Activated T-helper 17 cell treated with anti-CD3 and anti-CD28 coated beads, Interleukin-2, amount 50 U/mL, for 72 hours (primary cell): ENCODE measurements at places on chromosomes 3 and 15.

GRCh38 chr3:183306798-183307671 lies 54.0 kb downstream of the B3GNT5 start:
- H3K27me3 ChIP-seq: no peaks in the 10 kb centered on the region
- peak overlapping the region; percentile 26 for H3K4me3 ChIP-seq
- peak; percentile 97 for ATAC-seq
- peaks cover 5% of the 10 kb centered on the region for H3K4me1 ChIP-seq

- H3K4me1 ChIP-seq: no peaks in the 10 kb centered on the region
- no peak overlapping the region for H3K4me3 ChIP-seq
- H3K27me3 ChIP-seq: peaks cover 28% of the 10 kb centered on the region
- no peak overlapping the region for H3K27ac ChIP-seq
Observed at GRCh38 chr3:123759311-123759710, 124.8 kb downstream of the MYLK start.

- H3K36me3 ChIP-seq: no peaks in the 10 kb centered on the region
- H3K4me3 ChIP-seq: peak within 1 kb of the TSS; percentile 48
- H3K4me1 ChIP-seq: no peaks in the 10 kb centered on the region
- no peak within 1 kb of the TSS for H3K27ac ChIP-seq
- no peak for ATAC-seq
Observed at GRCh38 chr15:74367296-74367854, at the start of gene CYP11A1. Gene CYP11A1 (minus strand): TSS chr15:74367646. CDS start chr15:74367585, 61 bp downstream.

DNA sequence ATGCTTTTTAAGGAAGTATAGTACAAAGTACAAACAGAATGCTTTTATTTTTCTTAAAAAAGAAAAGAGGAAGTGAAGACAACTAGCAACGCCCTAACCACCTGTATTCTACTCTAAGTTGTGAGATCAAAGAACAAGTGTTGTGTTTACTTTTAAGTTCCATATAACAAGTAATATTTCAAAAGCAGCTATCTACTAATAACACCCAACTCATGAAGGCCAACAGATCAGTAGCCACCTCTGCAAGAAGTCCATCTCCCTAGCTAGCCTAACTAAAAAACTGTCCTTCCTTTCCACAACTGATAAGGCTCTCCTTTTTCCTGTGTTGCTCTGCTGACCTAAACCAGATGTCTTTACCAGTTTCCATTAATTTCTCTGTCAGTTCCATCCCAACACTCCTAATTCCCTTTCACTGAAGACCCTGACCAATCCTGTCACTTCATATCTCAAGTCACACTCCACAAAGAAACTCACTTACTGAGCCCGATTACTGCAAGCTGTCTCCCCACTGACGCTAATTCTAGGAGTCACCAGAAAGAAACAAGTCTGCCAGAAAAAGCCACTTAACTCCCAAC lies 26.9 kb downstream of the PHC3 start:
- ATAC-seq: no peak
- H3K27me3 ChIP-seq: no peaks in the 10 kb centered on the region
- peaks cover 79% of the 10 kb centered on the region for H3K36me3 ChIP-seq
- peak overlapping the region; percentile 85 for H3K27ac ChIP-seq
- H3K4me3 ChIP-seq: peak overlapping the region; percentile 57
- H3K4me1 ChIP-seq: peaks cover 29% of the 10 kb centered on the region

DNA sequence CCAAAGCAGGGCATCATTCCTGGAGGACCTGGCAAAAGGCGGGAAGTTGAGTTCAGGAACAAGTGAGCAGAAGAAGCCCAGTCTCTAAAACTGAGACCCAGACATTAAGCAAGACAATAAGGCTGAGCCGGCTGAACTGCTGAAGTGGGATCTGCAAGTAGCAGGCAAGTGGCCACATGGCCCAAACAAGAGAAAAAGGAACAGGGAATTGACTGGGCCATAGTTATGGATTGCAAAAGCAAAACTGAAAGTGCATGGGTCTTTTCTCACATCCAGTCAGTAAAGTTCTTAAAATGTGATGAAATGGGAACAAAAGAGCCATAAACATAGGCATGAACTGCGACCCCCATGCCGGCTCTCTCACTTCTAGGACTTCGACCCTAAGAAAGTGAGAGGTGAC lies 101.2 kb downstream of the SCN11A start:
- ATAC-seq: no peak
- H3K4me3 ChIP-seq: no peak overlapping the region
- no peaks in the 10 kb centered on the region for H3K4me1 ChIP-seq
- H3K36me3 ChIP-seq: no peaks in the 10 kb centered on the region
- no peak overlapping the region for H3K27ac ChIP-seq

DNA sequence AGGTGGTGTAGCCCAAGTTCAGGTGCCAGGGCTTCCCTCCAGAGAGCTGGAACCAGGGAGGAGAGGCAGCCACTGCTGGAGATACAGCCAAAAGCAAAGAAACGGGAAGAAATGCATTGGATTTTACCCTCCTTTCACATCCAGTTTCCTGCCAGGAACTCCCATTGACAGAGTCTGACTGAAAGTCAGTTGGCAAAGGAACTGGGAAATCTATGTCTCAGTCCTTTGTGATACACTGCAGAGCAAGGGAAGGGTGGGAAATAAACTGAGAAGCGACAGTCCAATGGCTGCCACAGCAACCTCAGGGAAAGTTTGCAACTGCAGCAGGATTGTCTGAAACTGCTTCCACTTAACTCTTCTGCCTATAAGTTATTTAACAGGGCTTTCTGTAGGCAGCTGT lies 142.6 kb downstream of the SATB1 start:
- H3K27me3 ChIP-seq: peaks cover 19% of the 10 kb centered on the region
- H3K4me1 ChIP-seq: no peaks in the 10 kb centered on the region
- no peak overlapping the region for H3K4me3 ChIP-seq
- no peak overlapping the region for H3K27ac ChIP-seq

GRCh38 chr15:36558921-36559320 lies 20.5 kb upstream of the CDIN1 start:
- H3K36me3 ChIP-seq: no peaks in the 10 kb centered on the region
- H3K4me3 ChIP-seq: no peak overlapping the region
- no peak for ATAC-seq
- no peak overlapping the region for H3K27ac ChIP-seq
- H3K27me3 ChIP-seq: peaks cover 24% of the 10 kb centered on the region

- H3K36me3 ChIP-seq: no peaks in the 10 kb centered on the region
- H3K4me1 ChIP-seq: no peaks in the 10 kb centered on the region
- H3K4me3 ChIP-seq: no peak overlapping the region
Observed at GRCh38 chr3:157531771-157532170, 28.6 kb upstream of the VEPH1 start.

DNA sequence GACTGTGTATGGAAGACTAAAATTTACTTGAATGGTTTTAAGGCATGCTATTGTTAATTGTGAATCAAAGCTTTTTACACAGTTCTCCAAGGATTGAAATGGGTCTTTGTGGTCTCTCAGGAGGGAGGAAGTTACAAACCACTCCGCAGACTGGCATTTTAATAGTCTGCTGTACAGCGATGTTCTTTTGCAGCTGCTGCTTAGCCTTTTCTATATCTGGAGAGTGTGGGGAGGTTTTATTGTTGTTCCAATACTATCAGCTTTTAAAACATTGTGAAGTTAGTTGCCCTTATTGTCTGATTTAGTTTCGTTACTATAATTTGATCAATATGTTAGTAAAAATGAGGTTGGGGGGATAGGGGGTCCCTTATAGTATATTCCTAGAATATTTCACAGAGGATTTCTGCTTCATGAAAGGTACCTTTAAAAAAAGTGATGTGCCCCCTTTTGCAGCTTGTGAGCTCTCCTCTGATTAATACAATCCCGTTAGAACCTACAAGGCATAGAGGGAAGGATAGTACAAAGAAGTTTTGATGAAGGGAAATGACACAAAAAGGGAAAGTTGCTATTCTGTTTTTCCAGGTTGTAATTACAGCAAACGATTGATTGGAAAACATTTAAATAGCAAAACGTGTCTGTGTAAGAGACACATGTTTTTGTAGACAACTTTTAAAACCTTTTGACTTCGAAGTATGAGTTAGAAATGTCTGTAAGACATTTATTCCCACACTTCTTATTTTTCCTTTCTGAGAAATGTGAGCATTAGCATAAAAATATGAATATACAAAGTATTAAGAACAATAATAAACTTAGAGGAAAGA lies 158.3 kb upstream of the CGNL1 start:
- no peaks in the 10 kb centered on the region for H3K27me3 ChIP-seq
- H3K36me3 ChIP-seq: no peaks in the 10 kb centered on the region
- H3K4me3 ChIP-seq: no peak overlapping the region
- H3K27ac ChIP-seq: no peak overlapping the region
- no peak for ATAC-seq
- peaks cover 9% of the 10 kb centered on the region for H3K4me1 ChIP-seq

- no peak overlapping the region for H3K4me3 ChIP-seq
- H3K27ac ChIP-seq: no peak overlapping the region
- no peaks in the 10 kb centered on the region for H3K4me1 ChIP-seq
- ATAC-seq: no peak
Observed at GRCh38 chr15:51193979-51194378, 99.3 kb upstream of the TNFAIP8L3 start.

DNA sequence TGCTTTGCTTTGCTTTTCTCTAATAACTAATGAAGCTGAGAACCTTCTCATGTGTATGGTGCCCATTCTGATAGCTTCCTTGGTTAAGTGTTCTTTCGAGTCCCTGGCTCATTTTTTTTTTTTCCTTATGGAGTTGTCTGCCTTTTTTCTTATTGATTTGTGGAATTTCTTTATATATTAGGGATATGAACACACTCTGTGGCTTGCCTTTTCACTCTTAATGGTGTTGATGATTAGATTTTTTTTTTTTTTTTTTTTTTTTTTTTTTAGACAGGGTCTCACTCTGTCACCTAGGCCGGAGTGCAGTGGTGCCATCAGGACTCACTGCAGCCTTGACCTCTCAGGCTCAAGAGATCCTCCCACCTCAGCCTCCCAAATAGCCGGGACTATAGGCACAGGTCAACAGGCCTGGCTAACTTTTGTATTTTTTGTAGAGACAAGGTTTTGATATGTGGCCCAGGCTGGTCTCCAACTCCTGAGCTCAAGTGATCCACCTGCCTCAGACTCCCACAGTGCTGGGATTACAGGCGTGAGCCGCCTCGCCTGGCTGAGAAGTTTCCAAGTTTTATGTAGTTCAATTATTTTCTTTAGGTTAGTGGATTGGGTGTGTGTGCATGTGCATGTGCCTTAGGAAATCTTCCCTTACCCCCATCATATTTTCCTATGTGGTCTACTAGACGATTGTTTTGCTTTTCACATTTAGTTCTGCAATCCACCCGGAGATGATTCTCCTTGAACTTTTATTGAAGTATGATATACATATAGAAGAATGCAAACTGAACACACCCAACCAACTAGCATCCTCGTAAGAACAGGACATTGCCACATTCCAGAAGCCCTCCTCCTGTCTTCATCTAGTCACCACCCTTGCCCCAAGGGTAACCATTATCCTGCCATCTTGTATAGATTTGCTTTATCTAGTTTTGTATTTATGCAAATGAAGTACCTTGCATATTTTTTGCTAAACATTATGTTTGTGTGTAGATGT lies 1.7 kb upstream of the SNRPA1 start:
- ATAC-seq: no peak
- no peaks in the 10 kb centered on the region for H3K27me3 ChIP-seq
- peak overlapping the region; percentile 91 for H3K4me3 ChIP-seq
- H3K4me1 ChIP-seq: peaks cover 5% of the 10 kb centered on the region
- H3K27ac ChIP-seq: peak overlapping the region; percentile 98

DNA sequence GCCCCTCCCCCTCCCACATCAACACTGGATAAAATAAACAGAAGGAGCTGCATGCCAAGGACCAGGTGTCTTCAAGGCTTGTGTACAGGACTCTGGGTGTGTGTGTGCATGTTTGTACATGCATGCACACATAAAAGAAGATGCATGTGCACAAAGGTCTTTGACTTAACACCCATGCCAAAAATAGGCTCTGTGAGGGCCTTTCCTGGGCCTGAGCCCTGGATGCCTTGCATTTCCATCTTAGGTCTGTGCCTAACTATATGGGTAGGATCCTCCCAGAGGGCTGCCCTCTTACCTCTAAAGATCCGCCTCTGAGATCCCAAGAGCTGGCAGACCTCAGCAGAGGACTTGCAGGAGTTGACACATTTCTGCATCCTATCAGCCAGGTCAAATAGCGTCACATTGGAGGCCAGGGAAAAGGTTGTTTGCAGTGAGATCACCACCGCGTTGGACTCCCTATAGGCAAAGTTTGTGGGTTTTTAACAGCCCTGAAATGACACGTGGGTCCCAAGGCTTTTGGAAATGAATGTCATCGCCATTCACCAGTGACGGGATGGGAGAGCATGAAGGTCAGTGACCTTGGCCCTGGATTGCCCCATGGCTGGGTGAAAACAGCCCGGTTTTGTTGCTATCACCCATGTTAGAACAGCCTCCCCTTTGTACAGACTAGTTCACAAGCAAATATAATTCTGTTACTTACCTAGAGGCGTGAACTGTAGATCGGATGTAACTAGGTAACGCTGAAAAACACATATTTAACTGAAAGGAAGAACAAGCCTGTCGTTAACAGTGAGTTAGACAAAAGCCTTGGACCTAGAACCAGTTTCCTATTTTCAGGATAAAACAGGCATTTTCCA lies 54.0 kb downstream of the HEG1 start:
- no peaks in the 10 kb centered on the region for H3K4me1 ChIP-seq
- no peak overlapping the region for H3K27ac ChIP-seq
- no peak for ATAC-seq
- H3K36me3 ChIP-seq: peaks cover 92% of the 10 kb centered on the region
- H3K27me3 ChIP-seq: no peaks in the 10 kb centered on the region

GRCh38 chr3:37271611-37272010 lies 97.2 kb upstream of the LRRFIP2 start:
- H3K36me3 ChIP-seq: peaks cover 48% of the 10 kb centered on the region
- H3K4me1 ChIP-seq: peaks cover 15% of the 10 kb centered on the region
- H3K27ac ChIP-seq: no peak overlapping the region
- H3K4me3 ChIP-seq: no peak overlapping the region
- H3K27me3 ChIP-seq: no peaks in the 10 kb centered on the region
- ATAC-seq: no peak

DNA sequence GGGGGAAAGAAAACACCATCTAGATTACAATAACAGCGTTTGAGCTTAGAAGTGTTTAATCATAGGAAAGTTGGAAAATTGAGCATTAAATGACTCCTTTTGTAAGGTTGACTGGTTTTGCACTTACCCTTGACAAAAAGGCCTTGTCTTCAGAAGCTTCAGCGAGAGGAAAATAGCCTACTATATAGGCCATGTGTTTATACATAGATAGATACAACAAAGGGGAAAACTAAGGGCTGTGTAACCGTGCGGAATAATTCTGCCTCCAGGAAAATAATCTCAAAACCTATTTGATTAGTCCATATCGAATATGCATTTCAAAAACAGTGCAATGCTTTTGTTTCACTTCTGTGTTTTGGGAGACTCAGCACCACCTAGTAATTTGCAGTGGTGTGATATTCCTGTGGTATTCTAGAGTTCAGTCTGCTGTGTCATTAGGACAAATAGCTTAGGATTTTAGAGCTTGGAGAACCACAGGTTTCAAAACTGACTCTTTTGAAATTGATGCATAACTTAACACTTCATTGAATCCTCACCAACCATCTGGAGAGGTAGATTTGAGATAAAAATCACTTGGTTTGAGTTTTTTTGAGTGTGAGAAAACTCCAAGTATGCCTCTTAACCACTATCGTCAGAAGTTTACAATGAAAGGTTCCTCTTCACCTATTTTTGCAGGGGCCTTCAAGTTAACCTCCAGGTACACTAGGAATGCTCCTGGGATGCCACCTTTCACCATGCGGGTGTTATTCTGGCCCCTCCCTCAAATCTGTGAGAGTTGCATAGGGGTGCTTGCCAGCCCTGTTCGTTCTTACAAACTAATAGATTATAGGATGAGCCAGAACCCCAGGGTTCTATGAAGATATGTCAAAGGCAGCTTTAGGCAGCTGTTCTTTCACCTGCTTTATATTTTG lies 1.9 kb downstream of the ARHGAP31 start:
- peak overlapping the region; percentile 86 for H3K27ac ChIP-seq
- H3K27me3 ChIP-seq: no peaks in the 10 kb centered on the region
- peaks cover 43% of the 10 kb centered on the region for H3K36me3 ChIP-seq
- peak overlapping the region; percentile 87 for H3K4me3 ChIP-seq
